Endodermal cell (in vitro differentiated cells): ENCODE measurements at places on chromosomes 11 and 22. TPM values are rescaled to one million over a fixed set of nuclear protein-coding genes. Genes with fewer than 3 reads are reported as not detected.

GRCh38 chr22:36386351-36386899, 1.3 kb downstream of the MYH9 start:
- no peak for DNase-seq
- peak overlapping the region; percentile 33 for H3K27ac ChIP-seq
- peak overlapping the region; percentile 96 for H3K4me3 ChIP-seq
- no peaks in the 10 kb centered on the region for H3K27me3 ChIP-seq
- H3K4me1 ChIP-seq = peaks cover 8% of the 10 kb centered on the region
- peaks cover 38% of the 10 kb centered on the region for H3K36me3 ChIP-seq

DNA sequence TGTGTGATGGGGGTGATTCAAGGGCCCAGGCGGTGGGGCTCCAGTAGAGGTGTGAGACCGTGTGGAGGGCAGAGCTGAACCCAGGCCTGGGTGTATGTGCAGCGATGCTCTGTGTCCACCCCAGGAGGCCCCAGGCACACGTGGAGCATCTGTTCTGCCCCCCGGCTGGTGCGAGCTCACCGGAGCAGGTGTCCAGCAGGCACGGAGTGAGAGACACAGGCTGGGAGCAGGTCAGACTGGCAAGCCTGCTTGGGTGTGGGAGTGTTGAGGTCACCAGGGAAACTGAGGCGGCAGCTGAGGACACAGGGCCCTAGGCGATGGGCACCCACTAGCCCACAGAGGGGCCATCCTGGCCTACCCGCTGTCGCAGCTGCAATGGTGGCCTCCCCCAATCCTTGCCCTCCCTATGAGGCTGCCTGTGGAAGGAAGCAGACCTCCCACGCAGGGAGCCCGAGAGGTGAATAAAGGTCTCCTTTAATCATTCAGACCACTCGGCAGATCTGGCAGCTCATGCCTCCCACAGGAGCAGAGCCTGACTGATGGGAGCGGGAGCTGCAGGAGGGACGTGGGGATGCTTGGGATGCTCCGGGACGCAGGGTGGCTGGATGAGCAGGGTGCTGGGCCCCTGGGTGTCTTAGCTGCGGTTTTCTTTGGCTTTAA, 1165.1 kb downstream of the BRD1 start:
- H3K4me3 ChIP-seq = no peak overlapping the region
- H3K27me3 ChIP-seq = no peaks in the 10 kb centered on the region
- H3K27ac ChIP-seq = no peak overlapping the region
- no peaks in the 10 kb centered on the region for H3K4me1 ChIP-seq
- no peak for DNase-seq

- H3K27me3 ChIP-seq = no peaks in the 10 kb centered on the region
- H3K4me3 ChIP-seq = no peak overlapping the region
- peaks cover 3% of the 10 kb centered on the region for H3K4me1 ChIP-seq
Measured at GRCh38 chr11:65471447-65471891, 27.4 kb upstream of the MALAT1 start.

GRCh38 chr11:74474316-74474715, 7.0 kb upstream of the KCNE3 start:
- no peak overlapping the region for H3K4me3 ChIP-seq
- H3K36me3 ChIP-seq = no peaks in the 10 kb centered on the region
- H3K4me1 ChIP-seq = no peaks in the 10 kb centered on the region

GRCh38 chr11:19160847-19161246, 40.9 kb downstream of the CSRP3 start:
- H3K27ac ChIP-seq = no peak overlapping the region
- H3K27me3 ChIP-seq = no peaks in the 10 kb centered on the region
- no peaks in the 10 kb centered on the region for H3K4me1 ChIP-seq
- H3K36me3 ChIP-seq = peaks cover 37% of the 10 kb centered on the region
- no peak for DNase-seq

DNA sequence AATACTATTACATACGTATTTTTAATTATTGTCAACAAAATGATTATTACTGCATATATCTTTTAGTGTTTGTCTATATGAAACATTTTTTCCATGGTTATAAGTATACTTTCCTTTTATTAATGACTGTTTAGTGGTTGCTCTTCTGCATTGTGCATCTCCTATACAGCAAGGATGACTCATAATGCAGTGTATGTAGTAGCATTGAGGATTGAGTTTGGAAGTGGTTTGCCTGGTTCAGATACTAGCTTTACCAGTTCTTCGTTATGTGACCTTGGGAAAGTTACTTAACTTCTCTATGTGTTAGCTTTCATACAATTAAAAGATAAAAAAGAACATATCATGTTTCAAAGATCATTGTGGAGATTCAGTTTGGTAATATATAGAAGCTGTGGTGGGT, 44.1 kb downstream of the CHORDC1 start:
- no peaks in the 10 kb centered on the region for H3K27me3 ChIP-seq
- peaks cover 11% of the 10 kb centered on the region for H3K4me1 ChIP-seq

GRCh38 chr11:64661146-64661545, 61.9 kb downstream of the NRXN2 start:
- no peak overlapping the region for H3K4me3 ChIP-seq
- no peak overlapping the region for H3K27ac ChIP-seq
- H3K27me3 ChIP-seq = no peaks in the 10 kb centered on the region
- peaks cover 23% of the 10 kb centered on the region for H3K4me1 ChIP-seq
- peak; percentile 44 for DNase-seq

DNA sequence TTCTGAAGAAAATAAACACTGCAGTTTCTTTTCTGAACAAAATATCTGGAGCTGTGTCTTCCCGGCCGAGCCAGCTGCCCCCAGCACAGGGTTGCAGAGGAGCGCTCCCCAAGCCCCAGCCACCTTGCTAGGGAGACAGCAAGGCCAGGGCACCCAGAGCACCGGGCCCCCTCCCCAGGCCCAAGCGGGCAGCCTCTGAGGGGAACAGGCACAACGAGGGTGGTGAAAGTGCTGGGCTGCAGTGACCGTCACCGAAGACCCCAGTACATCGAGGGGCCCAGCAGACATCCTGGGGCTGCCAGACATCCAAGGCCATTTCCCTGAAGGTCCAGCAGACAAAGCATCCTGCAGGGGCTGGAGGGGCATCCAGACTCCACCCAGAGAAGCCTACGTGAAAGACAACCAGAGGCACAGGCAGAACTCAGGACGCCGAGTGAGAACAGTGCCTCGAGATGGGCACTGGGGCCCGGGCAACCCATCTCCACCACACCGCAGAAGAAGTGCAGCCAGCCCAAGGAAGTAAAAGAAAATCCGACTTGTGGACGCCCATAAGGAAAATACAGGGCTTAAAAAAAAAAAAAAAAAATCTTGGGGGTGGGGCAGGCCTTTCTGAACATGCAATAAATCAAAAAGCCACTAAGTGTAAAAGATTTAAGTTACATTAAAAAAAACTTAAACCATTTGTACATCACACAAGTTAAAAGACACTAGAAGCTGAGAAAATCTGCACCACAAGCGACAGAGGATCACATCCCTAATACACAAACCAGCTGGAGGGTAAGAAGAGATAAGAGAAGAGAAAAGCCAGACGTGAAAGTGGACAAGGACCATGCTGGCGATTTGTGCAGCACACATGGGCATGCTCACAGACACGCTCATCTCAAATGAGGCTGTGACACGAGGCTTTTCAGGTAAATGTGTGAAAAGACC, 36.0 kb upstream of the COMT start:
- H3K36me3 ChIP-seq = no peaks in the 10 kb centered on the region
- peaks cover 4% of the 10 kb centered on the region for H3K4me1 ChIP-seq
- no peaks in the 10 kb centered on the region for H3K27me3 ChIP-seq
- DNase-seq = peak; percentile 49
- no peak overlapping the region for H3K27ac ChIP-seq

DNA sequence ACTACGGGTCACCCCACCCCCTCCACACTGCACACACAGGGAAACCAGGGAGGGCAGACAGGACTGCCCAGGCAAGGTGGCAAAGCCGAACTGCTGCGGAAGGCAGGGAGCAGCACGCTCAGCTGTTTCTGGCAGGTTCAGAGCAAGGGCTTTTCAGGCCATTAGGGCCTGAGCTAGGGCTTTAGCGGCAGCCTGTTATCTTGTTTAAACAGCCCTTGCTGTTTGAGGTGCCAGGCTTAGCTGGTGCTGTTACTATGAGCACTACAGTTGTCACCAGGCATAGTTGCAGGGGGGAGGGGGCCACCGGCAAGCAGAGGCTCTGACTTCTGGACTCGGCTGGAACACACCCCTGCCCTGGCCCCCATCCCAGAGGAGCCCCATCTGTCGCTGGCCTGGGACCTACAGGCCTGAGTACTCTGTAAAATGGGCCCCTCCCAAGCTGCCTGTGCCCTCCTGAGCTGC, 34.9 kb downstream of the RSPH14 start:
- no peak overlapping the region for H3K27ac ChIP-seq
- H3K4me3 ChIP-seq = no peak overlapping the region
- peaks cover 6% of the 10 kb centered on the region for H3K36me3 ChIP-seq
- no peaks in the 10 kb centered on the region for H3K4me1 ChIP-seq

DNA sequence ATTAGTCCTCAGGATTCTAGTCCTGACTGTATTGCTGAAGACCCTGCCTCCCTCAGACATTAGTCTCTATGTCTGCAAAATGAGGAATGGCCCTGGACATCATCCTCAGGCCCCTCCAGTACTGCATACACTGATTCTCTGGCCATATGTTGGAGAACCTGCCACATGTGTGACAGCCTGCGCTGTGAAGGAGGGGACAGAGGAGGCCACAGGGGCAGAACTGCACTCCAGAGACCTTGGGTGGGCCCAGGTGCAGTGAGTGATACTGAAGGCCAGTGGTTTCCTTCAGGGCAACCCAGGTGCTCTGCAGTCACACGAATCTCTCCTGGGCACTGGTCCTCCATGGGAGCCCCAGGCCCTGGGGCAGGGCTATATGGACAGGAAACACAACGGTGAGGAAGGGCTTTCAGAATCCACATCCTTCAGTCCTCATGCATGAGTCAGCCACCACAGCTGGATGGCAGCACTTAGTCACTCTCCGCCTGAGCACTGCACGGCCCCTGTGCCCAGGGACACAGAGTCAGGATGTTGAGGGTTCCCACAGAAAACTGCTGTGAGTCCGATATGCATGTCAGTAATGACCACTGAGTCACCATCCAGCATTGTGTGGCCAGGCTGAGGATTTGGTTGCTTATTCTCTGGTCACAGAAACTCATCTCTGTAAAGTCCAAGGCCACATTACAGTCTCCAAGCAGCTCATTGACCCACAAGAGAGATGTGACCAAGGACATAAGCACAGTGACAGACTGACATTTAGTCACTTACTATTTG, 39.7 kb downstream of the ME3 start:
- H3K27ac ChIP-seq = no peak overlapping the region
- peaks cover 5% of the 10 kb centered on the region for H3K4me1 ChIP-seq
- H3K36me3 ChIP-seq = no peaks in the 10 kb centered on the region
- no peak overlapping the region for H3K4me3 ChIP-seq
- H3K27me3 ChIP-seq = peaks cover 5% of the 10 kb centered on the region
- peak; percentile 89 for DNase-seq

GRCh38 chr11:126304457-126305075, 706 bp downstream of the DCPS start:
- H3K36me3 ChIP-seq = peaks cover 14% of the 10 kb centered on the region
- no peak overlapping the region for H3K27ac ChIP-seq
- no peaks in the 10 kb centered on the region for H3K4me1 ChIP-seq
- peak overlapping the region; percentile 80 for H3K4me3 ChIP-seq

GRCh38 chr11:120746836-120747609, 235.5 kb downstream of the GRIK4 start:
- H3K36me3 ChIP-seq = no peaks in the 10 kb centered on the region
- H3K4me1 ChIP-seq = no peaks in the 10 kb centered on the region

DNA sequence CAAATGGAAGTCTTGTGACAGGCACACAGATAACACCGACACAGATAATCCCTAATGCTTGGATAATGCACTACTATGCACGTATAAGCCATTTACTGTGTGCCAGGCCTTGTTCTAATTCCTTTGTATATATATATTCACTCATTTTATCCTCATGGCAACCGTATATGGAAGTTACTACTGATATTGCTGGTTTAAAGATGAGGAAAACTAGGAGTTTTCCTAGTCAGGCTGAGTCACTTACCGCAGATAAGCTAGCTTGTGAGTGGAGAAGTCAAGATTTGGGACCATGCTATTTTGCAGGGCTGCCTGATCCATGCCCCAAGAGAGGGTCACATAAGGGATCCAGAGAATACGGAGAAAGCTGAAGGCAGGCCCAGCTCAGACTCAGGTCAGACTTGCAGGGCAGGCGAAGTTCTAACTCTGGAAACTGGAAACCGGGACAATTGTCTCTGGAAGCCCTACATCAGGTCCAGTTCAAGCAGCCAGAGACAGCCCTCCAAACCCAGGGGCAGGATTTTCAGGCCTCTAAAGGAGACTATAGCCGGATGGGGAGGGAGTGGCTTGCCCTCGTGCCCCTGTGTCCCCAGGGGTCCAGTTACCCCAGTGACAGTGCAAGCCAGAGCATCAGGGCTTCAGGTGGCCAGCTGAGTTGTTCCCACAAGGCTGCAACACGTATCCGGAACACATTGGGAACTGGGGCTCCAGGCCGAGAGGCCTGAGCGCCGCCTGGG, 534.8 kb downstream of the INSC start:
- H3K4me1 ChIP-seq = peaks cover 10% of the 10 kb centered on the region
- no peak overlapping the region for H3K4me3 ChIP-seq
- H3K27me3 ChIP-seq = no peaks in the 10 kb centered on the region
- no peaks in the 10 kb centered on the region for H3K36me3 ChIP-seq
- no peak overlapping the region for H3K27ac ChIP-seq

DNA sequence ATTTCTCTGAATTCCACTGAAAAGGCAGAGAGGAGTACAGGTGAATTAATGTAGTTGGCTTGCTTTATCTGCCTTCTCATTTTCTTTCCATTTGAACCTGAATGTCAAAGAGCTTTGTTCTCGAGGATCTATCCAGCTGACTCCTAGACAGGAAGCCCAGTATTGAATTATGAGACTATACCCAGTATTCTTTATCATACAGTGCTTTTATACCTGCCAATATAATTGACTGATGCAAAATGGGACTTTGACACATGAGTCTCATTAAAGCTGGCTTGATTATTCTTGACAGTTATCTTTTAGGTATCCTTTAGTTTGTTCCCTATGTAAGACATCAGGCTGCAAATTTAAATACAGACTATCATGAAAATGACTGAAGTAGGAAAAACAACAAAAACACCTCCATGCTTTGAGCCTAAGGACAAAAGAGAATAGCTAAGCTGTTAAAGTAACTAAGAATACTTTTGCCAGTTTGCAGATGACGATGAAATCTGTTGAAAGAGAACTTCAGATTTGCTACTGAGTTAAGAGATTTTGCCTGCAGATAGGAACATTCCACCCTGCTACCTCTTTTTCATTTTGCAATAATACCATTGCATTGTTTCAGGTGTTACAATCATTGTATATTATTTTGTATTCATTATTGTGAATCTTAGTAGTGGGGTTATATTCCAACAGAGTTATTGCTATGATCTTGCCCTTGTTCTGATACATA, 117.1 kb downstream of the ENTHD1 start:
- DNase-seq = no peak
- peaks cover 15% of the 10 kb centered on the region for H3K27me3 ChIP-seq
- no peak overlapping the region for H3K4me3 ChIP-seq
- no peak overlapping the region for H3K27ac ChIP-seq

Gene SOX10
- 10.3 to 12.2 TPM (median 11.2 TPM) in 3 replicates for total RNA-seq

Gene OR51T1
- total RNA-seq = not detected in 3 replicates

Gene SLC25A18
- 11.9 and 14.3 TPM in 2 replicates for total RNA-seq

Gene ELF5
- total RNA-seq = not detected in 2 replicates

Gene WBP2NL
- total RNA-seq = not detected in 3 replicates

Gene OR2AT4
- total RNA-seq = not detected in 3 replicates

Gene HIRA
- total RNA-seq = 16.1 to 45.2 TPM (median 44.8 TPM) in 3 replicates

Gene PLAAT5
- total RNA-seq = 14.0 to 28.0 TPM (median 15.7 TPM) in 3 replicates

Gene LMNTD2
- 8.2 to 11.8 TPM (median 8.5 TPM) in 3 replicates for total RNA-seq
